Heart left ventricle (tissue), 16 donors: ENCODE measurements at places on chromosomes 6 and 20.

- no peak for DNase-seq
These were observed 303.6 kb upstream of the FERMT1 start for GRCh38 chr20:6426287-6426891.

GRCh38 chr6:163285691-163286090 is 128.8 kb upstream of the QKI start:
- DNase-seq, result no peak

DNA sequence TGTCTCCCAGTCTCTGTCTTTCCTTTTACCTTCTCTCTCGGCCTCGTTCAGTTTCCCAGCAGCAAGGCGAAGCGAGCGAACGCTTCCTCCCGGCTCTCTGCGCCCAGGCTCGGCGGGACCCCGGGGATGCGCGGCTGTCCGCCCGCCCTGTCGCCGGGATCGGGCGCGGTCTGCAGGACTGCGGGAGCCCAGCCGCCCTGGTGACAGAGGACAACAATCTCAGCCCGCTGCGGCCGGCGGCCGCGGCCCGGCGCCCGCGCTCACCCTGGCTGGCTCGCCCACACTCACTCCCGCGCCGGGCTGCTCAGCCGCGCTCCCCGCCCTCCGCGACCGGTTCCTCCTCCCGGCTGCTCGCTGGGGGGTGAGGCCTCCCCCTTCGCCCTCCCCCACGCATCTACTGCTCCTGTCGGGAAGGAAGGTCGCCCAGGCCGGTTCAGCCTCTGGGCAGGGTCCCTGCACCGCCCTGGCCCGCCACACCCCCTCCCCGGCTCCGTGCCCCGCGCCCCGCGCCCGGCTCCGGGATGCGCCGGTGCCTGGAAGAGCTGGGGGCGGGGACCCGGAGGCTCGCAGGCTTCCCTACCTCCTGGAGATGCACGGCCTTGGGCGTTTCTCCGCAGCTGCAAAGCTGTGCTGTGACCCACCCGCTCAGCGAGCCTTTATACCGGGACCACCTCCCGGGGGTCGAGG is 410 bp downstream of the SYNE1 start:
- DNase-seq, result peak; percentile 59

DNA sequence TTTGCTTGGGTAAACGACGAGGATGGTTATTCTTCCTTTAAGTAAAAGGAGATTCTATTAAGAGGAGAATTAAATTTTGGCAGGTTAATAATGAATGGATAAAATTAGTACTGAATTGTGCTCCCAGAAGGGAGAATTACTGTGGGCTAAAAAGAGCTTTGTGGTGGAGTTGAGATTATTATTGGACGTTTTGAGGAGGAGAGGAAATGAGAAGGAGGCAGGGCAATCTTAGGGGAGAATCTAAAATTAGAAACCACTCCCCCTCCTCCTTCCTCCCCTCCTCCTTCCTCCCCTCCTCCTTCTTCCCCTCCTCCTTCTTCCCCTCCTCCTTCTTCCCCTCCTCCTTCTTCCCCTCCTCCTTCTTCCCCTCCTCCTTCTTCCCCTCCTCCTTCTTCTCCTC is 331.8 kb downstream of the PRL start:
- DNase-seq, result no peak

DNA sequence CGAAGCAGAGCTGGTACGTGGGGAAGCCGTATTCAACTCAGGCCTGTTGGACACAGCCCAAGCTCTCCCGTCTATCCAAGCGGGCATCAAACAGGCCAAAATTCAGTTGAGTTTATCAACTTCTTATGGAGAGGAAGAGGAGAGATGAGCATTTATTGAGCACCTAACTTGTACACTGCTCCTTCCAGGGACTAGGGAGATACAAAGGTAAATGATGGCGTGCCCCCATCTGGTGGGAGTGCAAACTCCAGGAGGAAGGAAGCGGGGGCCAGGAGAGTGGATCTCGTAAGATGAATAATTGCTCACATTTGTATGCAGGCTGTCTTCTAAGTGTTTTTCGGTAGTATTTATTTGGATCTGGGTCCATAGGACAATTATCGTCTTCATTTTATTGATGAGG is 146.6 kb downstream of the SOBP start:
- DNase-seq, result no peak

DNA sequence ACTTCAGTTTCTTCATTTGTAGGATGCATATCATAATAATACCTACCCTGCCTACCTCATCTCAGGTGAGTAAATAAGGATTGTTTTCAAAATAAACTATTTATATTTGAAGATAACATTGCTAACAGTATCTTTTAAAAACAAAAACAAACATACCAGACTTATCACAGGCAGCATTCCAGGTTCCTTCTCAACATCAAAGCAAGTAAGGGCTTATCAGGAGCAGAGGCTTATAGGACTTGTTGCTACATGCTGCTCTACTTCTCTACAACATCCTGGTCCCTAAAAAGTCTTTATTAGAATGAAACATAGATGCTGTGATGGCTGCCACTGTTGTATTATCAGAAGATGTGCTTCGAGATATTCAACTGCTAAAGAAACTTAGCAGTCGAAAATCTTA is 149.2 kb upstream of the PRDM1 start:
- DNase-seq, result no peak

DNA sequence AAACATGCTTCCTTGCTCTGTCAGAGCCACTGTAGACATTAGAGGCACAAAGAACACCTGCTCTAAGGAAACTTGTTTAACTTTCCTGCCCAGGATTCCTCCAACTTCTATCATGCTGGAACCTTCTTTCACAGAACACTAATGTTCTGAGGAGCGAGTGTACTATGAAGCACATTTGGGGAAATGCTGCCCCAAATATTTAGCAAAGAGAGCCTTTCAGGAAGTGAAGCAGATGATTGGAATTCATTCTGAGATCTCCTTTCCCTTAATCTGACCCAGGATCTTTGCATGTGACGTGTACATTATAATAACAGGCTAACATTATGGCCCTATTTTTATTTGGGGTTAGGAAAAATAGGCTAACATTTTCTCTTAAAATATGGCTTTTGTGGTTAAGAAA is 21.0 kb upstream of the FYN start:
- DNase-seq, result no peak

GRCh38 chr6:141562186-141562811 is 570.4 kb upstream of the GJE1 start:
- DNase-seq, result peak; percentile 33

DNA sequence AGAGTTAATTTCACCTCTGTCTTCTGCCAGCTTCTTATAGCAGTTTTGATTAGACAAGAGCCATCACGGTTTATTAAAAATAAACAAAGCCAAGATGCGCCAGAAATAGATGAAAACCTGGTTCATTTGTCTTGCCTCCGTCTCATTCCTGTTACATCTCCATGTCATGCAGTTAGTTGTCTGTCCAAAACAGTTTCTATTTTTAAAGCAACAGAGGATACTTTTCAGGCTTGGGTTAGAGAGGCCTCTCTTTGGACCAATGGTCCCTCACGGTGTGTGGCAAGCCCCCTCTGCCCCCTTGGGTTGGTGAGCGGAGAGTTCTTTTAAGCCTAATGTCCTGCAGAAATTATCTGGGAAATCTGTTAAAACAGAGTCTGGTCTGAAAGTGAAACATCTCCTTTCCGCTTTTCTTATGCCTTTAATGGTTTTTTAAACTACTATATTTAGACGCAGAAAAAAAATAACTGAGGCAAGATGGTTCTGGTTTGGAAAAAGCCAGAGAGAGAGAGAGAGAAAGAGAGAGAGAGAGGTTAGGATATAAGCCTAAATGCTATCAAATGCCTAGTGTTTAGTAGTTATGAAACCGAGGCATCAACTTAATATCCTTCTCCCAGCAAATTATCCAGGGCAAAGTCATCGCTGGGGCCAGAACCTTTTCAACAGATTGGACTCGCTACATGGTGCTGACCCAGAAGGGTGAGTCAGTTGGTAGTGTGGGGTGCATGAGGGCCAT is 64.5 kb downstream of the ZDHHC14 start:
- DNase-seq, result no peak

- no peak for DNase-seq
These were observed 109.6 kb upstream of the RPS6KA2 start for GRCh38 chr6:166736634-166737033.

GRCh38 chr6:96814625-96815024 is 22.7 kb downstream of the GPR63 start:
- DNase-seq, result no peak

- no peak for DNase-seq
These were observed 26.3 kb upstream of the PMEPA1 start for GRCh38 chr20:57735831-57736737.
